ENCODE measurements at places on chromosomes 7 and 10.

DNA sequence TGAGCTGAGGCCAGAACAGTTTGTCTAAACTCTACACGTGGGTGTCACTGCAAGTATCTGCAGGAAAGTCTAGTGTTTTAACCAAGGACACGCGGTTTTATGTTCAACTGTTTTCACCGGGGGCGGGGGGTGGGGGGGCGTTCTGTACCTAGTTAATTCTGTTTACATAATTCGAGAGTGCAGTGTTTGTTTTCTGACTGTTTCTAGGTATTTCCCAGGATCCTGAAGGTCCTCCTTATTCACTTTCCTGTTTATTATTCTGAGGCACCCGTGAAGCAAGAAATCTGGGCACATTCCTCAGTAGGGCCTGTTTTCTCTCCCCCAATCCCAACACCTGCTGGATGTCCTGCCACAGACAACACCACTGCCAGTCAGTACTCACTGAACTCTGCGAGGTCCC lies 7.6 kb downstream of the LOXL4 start:
- DNase-seq: no peak

DNA sequence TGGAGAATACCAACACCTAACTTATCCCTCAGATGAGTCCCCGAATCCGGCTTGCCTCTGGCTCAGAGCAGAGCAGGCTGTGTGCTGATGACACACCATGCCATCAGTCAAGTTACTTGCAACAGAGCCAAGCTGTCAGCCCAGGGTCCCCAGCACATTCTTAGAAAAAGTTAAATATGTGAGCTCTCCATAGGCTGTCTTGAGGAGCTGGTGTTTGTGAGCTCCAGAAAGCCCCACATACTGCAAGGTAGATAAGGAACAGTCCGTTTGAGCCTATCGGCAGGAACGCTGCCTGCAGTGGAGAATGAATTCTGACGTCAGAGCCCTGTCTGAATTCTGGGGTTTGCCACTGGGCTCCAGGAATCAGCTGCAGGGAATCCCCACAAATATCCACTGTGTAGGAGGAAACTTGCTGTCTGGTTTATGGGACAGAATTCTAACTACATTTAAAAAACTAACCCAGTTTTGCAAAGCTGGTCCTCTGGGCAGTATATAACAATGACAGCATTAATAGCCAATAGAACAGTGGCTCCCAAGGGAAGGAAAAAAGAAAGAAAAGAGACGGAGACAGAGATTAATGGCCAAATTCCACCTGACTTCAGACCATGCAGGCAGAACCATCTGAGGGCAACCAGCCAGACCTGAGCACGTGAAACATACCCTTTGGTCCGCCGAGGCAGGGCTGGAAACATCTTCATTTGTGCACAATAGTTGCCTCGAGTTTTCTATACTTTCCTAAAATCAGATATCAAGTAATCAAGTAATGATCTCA lies 3.6 kb downstream of the SFXN4 start:
- no peak for DNase-seq

DNA sequence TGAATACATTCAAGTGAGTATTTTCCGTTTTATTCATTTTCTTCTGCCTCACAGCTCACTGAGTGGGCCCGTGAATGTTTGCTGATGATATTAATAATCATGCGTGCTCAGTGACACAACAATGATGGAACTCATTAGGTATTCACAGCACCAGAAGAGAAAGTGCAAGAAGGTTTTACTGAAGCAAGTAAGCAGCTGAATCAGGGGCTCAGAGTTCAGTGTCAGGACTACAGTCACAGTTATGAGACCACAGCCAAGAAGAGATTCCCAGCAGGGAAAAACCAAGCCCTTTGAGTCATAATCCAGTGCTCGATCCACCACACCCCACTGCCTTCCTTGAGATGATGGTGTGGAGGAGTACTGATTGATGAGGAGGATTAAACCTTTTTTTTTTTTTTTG lies 247.4 kb downstream of the KIAA1217 start:
- DNase-seq: no peak

DNA sequence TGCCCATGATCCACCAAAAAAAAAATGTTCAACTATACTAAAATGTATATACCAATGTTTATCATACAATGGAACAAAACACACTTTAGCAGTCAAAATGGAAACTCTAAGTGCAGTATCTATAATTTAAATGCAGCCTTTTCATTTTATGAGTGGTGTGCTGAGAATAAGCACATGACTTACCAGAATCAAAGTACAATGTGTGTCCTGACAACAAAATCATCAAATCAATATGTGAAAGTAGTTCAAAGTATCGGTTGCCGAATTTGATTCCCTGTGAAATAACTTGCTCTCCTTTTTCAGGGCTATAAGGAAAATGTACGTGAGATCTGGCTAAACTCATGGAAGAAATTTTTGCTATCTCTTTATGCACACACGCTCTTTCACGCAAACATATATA lies 16.9 kb upstream of the KIF5B start:
- DNase-seq: no peak

DNA sequence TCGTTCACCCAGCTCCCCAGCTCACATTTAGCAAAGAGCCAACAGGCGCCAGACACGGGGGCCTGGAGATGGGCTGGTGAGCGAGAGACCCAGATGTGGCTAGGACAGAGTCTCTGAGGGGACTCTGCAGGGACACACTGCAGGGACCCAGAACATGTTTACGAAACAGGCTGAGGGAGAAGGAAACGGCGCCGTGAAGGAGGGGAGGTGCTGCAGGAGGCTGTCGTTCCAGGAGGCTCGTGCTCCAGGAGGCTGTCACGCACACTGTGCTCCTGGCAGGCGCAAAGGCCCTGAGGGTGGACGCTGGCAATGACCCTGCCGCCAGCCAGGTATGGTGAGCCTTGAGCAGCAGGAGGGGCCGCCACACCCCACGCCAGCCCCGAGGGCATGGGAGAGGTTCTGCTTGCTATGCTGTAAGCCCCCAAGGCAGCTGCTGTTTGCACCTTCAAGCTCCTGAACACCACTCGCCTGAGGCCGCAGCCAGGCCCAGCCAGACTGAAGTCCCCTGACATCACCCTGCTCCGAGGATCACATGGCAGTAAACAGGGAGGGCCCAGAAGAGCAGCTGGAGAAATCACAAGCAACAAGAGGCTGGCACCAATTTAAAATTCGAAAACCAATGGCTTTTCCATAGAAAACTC lies 27.3 kb downstream of the ADAP1 start:
- DNase-seq: no peak

- no peak for DNase-seq
These were observed 380.3 kb upstream of the SEMA3C start for GRCh38 chr7:81298951-81299666.

DNA sequence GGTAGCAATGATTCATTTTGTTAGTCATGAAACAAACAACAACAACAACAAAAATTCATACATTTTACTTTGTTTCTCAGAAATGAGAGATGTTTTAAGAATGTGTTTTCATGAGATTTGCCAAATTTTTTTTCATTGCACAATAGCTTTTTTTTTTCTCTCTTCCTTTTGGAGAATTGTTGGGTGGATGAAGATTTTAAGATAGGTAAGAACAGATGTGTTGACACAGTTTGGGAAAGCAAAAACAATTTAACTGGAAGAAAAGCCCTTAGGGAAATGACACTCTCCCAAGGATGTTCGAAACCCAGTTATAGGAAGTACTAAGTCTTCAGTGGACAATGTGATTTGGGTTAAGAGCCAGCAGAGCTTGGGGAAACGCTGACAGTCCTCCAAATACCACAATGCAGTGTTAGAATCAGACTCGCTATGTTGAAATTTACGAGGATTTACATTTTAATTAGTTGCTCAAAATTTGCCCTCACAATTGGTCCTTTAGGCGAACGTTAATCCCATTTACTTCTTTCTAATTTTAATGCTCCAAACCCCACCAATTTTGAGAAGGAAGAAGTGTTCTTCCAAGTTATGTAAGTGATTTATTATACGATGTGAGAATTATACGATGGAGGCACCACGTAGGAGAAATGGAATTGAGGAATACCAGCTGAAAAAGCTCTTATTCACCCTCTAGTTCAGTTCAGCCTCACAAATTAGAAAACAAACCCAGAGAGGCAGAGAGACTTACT lies 61.2 kb downstream of the HHEX start:
- no peak for DNase-seq

GRCh38 chr10:126634347-126634746 lies 36.1 kb downstream of the C10orf90 start:
- DNase-seq: no peak

GRCh38 chr10:31215052-31215451 lies 104.0 kb upstream of the ZEB1 start:
- DNase-seq: no peak

DNA sequence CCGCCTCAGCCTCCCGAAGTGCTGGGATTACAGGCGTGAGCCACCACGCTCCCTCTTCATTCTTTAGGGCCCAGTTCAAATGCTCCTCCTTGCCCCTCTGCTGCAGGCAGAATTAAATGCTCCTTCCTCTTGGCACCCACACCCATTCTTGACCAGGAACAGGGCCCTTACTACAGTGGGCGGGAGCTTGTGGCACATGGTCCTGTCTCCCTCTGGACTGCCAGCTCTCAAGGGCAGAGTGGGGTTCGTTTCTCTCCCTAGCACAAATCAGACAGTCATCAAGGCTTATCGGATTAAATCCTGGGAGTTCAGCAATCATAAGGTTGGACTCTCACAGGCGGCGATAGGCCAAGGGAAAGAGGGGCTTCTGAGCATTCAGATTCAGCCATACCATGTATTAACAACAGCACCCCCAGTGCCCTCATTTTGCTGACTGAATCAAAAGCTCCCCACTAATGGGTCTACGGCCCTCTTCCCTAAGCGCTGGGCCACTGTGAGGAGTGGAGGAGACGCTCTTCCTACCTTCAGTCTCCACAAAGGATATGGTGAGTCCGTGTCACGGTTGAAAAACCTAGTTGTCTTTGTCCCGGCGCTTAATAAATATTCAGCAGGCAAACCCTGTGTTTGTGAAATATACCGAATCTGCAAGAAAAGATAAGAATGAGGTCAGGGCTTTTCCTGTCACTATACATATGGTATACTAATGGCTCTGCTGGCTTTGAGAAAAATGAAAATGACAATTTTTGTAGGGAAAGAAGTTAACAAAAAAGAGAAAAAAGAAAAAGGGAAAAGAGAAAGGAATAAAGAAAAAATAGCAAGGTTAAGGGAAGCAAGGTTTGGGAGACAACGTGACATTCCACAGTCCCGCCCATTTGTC lies 107.4 kb downstream of the CLEC2L start:
- no peak for DNase-seq

GRCh38 chr10:36720895-36721294 lies 404.5 kb upstream of the ANKRD30A start:
- no peak for DNase-seq

- DNase-seq: no peak
These were observed 1.5 kb downstream of the FAM241B start for GRCh38 chr10:69631566-69631965.

DNA sequence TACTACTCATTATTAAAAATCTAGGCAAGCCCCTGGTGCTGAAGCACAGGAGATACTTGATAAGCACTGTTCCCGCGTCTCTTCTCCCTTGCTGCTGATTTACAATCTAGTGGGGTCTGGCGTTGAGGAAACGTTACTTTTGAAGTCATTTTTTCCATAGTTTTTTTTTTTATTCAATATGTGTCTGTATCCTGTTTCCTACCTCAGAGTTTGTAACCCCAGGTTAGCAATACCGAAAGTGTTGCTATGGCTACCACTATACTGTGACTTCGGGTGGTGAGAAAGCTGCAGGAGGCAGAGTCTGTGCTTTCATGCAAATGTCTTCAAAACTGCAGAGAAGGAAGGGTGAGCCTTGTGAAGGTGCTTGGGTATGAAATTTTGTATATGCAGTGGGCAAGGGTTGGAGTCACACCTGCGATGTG lies 458.8 kb upstream of the GHITM start:
- no peak for DNase-seq

- no peak for DNase-seq
These were observed 176.6 kb upstream of the PRKCQ start for GRCh38 chr10:6756716-6757115.

DNA sequence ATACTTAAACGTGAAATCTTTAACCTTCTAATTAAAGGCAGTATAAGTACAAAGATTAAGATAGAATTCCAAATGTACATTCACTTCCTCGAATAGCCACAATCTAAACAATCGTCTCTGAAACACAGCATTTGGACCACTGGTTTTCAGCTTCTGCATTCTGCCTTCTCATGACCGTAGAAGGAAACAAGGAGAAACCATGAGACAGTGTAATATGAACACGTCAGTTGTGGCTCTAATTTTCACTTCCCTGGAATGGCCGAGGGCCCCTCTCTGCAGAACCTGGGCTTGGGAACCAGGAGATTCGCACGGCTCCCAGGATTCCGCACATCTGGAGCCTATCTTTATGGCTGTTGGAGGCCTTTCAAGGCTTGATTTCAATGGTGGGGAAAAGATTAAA lies 189.3 kb downstream of the KLF6 start:
- DNase-seq: no peak

DNA sequence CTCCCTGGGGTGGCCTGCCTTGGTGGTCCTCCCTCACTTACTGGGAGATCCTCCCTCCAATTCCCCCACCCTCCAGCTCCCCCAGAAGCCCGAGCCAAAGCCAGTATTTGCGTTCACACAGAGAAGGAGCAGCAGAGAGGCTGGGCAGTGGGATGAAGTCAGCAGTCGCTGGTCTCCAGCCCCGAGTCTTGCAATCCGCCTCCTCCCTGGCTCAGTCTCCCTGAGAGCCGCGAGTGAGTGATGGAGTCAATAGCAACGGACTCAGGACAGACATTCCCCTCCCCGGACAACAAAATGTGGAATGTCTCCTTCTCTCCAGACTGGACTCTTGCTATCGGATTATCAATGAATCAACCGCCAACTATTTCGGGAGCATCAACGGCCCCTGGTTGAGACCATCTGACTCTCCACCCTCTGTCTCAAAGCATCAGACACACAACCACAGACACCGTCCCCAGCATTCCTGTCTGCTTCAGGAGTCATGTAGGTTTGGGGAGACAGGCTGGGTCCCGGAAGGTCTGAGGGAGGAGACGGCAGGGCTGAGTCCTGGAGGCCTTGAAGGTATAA lies 178.4 kb downstream of the SH3PXD2A start:
- DNase-seq: no peak

DNA sequence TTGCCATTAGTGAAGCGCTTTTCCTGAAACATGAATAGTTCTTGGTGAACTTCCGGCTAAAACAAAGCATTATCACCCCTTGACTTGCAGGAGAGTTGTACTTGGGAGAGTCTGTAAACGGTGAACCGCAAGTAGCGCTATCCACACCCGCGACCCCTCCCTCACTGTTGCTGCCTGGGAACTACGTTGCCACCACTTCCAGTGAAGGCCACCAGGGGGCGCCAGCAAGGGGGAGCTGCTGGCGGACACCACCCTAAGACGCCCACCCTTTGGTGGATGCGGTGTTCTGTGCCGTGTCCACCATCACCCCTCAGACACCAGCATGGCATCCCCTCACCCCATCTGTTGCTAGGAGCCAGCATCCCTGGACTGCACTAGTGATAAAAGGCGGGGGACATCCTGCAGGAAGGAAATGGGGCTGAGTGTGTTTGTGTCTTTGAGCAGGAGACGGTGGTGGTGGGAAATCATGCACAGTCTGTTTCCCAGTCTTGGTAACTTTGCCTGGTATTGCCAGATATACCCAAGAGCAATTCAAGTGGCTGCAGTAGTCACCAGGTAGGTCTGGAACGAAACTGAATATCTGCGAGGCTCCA lies 298.2 kb downstream of the FRMD4A start:
- no peak for DNase-seq

GRCh38 chr7:40680657-40681056 lies 545.9 kb downstream of the SUGCT start:
- no peak for DNase-seq

- no peak for DNase-seq
These were observed 38.2 kb downstream of the MALSU1 start for GRCh38 chr7:23337374-23337773.

All from NCI-H2081 (cell line).